ENCODE measurements at places on chromosomes 1 and 21. TPM values are rescaled to one million over a fixed set of nuclear protein-coding genes. Genes with fewer than 3 reads are reported as not detected.

- no peak for DNase-seq
Measured at GRCh38 chr21:29304597-29304996, 5.9 kb downstream of the BACH1 start.

DNA sequence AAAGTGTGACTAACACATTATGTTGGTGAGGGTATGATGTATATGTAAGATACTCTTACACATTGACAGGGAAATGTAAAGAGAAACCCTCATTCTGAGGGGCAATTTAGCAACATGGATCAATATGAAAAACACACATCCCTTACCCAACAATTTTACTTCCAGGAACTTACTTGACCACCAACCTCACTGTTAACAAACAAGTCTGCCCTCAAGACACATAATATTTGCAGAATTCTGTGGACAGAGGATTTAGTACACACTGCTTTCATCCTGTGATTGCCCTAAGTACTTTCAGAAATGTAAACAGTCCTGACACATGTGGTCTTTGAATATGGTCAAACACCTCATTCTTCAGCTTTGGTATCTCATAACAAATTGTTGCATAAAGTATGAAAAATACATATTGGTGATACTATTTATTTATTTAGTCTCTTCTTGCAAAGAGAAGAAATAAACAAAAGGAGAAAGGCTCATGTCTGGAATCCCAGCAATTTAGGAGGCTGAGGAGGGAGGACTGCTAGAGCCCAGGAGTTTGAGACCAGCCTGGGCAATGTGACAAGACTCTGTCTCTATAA is 6.9 kb downstream of the USP48 start:
- DNase-seq, result no peak

DNA sequence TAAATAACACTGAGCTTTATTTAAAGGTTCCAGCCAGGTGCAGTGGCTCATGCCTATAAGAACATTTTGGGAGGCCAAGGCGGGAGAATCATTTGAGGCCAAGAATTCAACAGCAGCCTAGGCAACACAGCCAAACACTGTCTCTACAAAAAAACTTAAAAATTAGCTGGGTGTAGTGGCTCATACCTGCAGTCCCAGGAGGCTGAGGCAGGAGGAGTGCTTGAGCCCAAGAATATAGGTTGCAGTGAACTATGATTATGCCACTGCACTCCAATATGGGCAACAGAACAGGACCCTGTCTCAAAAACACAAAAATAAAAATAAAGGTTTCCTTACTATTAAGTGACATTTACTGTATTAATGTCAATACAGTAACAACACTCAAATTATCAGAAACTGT is 2.1 kb downstream of the TAF12 start:
- no peak for DNase-seq

Gene CELSR2
- polyA plus RNA-seq, result 23.6 TPM

Gene OR6K3
- polyA plus RNA-seq, result 0.14 TPM

- peak; percentile 70 for DNase-seq
Measured at GRCh38 chr1:165129568-165130164, 226.8 kb downstream of the LMX1A start.

DNA sequence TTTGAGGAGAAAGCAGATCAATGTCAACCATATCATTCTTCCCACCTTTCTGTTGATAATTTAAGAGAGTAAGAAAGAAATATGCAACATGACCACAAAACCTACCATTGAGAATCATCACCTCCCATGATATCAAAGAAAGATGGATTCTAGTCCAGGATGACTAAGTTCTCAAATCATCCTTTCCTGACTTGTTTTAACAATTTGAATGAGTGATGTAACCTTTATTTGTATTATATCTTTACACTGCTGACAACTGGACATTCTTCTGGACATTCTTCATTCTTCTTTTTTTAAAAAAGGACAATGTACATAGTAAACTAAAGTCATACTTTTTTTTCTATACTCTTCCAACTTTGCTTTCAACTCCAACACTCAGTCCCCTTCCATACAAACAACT is 9.5 kb downstream of the PSMB4 start:
- DNase-seq, result no peak

- DNase-seq, result no peak
Measured at GRCh38 chr1:226482975-226483700, 65.4 kb upstream of the STUM start.

Gene DOP1B
- polyA plus RNA-seq, result 5.4 TPM

Gene RASAL2
- 18.4 TPM for polyA plus RNA-seq

Gene ILDR2
- polyA plus RNA-seq, result 16.3 TPM

DNA sequence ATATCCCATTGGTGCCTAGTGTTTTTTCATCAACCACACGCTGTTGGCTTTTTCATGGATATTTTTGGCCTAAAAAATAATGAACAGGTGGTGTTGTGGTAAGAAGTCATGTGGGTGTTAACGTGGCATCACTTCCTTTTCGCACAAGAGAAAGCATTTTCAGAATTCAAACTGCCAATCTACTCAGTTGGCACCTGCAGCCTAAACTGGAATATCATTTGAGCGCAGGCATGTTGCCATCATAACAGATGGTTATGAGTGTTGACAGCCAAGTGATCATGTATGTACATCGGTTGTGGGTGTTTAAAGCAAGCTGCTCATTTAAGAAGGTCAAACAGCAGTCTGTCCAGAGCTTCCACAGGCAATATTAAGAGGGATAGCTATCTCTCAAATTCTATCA is 1963.0 kb downstream of the NCAM2 start:
- no peak for DNase-seq

GRCh38 chr1:93358293-93358692 is 12.6 kb downstream of the DR1 start:
- no peak for DNase-seq

DNA sequence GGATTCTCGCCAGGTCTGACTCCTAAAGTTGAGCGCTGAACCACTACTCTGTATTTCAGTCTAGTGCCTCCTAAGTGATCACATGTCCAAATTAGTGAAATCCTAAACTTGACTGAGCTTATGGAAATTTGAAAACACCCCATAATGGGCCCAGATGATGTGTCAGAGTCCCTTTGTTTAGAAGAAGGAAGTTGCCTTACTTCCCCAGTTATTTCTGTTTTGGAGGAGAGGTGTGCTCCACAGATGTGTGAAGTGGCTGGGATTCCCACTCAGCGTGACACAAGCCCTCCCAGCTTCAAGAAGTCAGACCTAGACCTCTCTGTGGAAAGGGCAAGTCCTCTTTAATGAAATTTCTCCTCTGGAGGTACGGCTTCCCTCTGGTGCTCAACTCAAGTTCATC is 188.8 kb downstream of the TTLL7 start:
- no peak for DNase-seq

DNA sequence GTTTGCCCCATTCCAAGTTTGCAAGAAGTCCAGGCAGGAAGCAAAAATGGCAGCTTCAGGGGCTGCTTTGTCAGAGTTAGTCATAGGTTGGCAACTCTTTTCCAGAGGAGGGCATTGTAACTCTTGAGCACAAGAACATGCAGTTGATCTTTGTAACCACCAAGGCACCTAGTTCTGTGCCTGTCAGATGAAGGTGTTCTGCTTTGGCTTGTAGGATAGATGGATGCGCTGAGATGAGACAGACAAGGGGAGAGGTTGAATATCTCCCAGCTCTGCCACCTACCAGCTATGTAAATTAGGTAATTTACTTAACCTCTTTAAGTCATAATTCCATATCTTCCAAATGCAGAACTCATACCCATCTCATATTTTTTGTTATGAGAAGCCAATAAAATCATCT is 89.3 kb downstream of the ZNF648 start:
- DNase-seq, result no peak

DNA sequence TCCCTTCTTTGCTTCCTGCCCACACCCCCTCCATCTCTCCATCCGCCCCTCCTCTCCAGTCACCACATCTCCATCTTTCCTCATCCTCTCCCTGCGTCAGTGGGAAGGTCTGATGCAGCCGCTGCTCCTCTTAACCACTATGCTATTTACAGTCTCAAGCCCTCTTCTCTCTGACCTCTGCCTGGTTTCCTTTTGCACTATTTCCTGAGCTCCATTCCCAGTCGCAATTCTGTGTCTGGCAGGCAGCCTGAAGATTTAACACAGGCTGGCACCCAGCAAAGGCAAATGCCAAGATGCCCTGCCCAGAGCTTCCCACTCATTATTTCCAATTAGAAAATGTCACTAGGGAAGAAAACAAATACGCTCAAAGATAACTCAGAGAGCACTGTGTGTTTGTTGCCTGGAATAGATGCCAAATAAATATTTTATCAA is 89.6 kb upstream of the LPGAT1 start:
- DNase-seq, result no peak

Gene LENEP
- 0.27 TPM for polyA plus RNA-seq

DNA sequence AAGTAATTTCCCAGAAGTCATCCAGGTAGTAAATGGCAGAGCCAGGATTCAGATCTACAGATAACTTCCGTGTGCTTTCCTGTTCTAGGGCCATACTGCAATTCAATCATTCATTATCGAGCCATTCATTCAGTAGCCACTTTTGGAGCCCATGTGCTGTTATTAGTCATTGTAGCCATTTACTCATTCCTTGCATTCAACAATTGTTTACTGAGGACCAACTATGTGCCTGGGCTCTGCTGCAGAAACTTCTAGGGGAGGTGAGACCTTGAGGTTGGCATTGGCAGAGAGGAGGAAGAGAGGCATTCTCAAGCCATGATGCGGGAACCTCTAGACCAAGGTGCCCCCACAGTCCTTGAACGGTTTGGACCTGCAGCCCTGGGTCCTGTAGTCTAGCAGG is 27.9 kb downstream of the EPHB2 start:
- no peak for DNase-seq

Gene KRTAP25-1
- not detected for polyA plus RNA-seq

Gene TRMT1L
- 26.2 TPM for polyA plus RNA-seq

Gene FMO2
- polyA plus RNA-seq, result 1.6 TPM

DNA sequence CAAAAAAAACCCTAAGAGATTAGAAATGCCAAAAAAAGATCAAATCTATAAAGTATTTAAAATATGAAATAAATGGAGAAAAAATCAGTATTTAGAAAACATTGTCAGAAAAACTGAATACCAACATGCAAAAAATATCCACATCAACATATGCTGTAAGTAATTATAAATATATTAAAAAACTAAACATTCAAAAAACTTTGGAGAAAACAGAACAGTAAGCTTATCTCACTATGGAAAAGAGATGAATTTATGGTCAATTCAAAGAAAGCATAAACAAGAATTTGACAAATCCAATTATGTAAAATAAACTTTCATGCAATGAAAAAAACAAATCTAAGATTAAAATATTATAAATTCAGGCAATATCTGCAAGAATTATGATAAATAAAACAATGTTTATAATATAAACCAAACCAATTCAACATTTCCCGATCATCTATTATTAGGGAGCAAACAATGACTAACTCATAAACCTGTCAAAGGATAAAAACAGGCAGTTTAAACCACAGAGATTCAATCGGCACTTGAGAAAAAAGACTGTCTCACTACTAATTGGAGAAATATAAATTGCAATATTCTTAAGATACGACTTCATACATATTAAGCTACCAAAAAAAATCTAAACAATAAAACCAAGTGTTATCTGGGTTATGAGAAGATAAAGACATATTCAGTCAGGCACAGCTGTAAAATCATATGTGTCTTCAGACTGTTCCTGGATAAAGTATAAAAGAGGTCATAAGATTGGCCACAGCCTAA is 21.8 kb downstream of the EYA3 start:
- no peak for DNase-seq

- DNase-seq, result no peak
Measured at GRCh38 chr1:196977278-196977677, at the start of gene CFHR5. CFHR5 (plus strand) TSS chr1:196977556; CDS start chr1:196977665, 109 bp downstream.

Gene SLC22A15
- 5.2 TPM for polyA plus RNA-seq

Gene LDLRAD2
- polyA plus RNA-seq, result 4.7 TPM

DNA sequence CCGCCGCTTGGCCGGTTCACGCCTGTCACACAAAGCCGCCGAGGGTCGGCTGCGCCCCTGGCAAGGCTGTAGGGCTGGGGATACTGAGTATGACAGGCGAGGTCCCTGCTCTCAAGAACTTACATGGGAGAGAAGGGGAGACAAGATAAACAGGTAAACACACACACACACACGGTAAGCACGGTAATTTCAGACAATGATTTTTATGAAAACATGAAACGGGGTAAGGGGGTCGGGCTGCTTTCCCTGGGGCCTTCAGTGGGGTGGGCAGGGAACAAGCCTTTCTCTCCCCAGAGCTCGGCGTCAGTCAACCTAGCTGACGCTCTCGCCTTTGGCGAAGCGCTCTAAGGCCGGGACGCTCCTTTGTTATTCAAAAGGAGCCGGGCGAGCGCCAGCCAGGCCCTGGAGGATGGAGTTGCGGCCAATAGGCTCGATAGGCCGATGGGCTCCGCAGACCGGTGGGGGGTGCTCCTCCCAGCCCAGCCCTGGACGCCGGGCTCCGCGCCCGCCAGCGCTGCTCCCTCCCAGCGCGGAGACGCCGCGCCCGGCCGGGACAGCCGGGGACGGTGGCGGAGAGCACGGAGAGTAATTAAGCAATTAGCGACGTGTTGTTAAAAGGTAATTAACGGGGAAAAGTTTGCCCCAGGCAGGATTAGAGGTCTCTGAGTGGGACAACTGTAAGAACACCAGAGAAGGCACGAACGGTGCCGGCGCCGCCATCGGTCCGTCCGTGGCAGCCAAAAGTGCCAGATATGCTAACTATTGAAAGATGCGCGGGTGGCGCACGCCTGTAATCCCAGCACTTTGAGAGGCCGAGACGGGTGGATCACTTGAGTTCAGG is 950 bp upstream of the INKA2 start:
- DNase-seq, result no peak

DNA sequence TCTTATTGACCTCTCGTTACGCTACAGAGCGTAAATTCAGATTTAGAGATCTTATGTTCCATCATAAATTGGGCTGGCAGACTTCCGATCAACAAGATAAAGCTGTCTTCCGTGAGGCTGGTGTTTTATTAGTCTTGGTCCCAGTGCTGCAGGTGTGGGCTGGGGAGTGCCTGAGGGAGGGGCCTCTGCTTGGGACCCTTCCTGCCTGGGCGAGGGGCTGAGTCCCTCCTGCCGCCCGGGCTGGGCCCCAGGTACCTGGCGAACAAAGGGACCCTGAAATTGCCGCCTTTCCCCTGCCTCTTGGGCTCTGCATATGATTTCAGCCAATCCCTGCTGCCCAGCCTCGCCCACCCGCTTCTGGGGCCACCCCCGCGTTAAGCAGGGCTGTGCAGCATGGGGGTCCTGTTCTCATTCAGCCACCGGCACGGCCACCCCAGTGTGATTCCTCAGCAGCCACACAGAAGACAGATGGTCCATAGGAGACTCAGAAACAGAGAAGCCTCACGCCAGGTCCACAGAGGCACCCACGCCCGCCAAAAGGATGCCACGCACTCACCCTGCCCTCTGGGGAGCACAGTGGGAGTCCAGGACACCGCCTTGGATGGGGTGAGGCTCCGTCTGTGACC is 6.1 kb upstream of the SAMD11 start:
- no peak for DNase-seq

Gene TFF3
- 4.5 TPM for polyA plus RNA-seq

Gene S100A7
- polyA plus RNA-seq, result 0.32 TPM

Gene ELAVL4
- polyA plus RNA-seq, result 3.8 TPM
